Urothelium cell line (cell line): ENCODE measurements at places on chromosomes 6 and 20.

GRCh38 chr6:116461331-116461931 lies at the start of gene CALHM6:
Gene CALHM6, plus strand, starts transcription at chr6:116461375. Its CDS starts 555 bp downstream, at chr6:116461930.
- no peak for DNase-seq

DNA sequence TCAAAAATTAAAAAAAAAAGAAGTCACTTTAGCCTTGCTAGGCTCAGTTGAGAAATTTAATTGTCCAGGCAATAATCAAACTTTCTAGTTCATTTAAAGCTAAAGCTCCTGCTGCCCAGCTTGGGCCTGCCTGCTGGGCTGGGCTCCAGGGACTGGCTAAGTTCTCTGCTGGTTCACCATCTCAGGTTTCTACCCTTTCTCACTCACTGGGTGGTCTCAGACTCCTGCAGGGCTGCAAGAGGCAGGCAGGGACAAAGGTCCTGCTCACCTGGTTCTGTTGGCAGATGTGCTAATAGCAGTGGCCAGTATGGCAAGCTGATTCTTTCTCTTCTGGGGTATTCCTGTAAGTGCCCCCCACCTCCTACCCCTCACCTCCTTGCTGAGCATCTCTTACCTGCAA lies 21.2 kb upstream of the RTF2 start:
- DNase-seq, result no peak

- no peak for DNase-seq
These were observed 22.1 kb downstream of the BMP6 start for GRCh38 chr6:7747901-7748504.

- no peak for DNase-seq
These were observed 295.2 kb downstream of the PTPRT start for GRCh38 chr20:42894483-42894882.

GRCh38 chr6:151666526-151666925 lies 141.0 kb upstream of the ESR1 start:
- DNase-seq, result no peak

- peak; percentile 33 for DNase-seq
These were observed 2.8 kb upstream of the MAPK13 start for GRCh38 chr6:36127462-36128016.

- no peak for DNase-seq
These were observed 10.6 kb upstream of the ZNF76 start for GRCh38 chr6:35248965-35249364.

DNA sequence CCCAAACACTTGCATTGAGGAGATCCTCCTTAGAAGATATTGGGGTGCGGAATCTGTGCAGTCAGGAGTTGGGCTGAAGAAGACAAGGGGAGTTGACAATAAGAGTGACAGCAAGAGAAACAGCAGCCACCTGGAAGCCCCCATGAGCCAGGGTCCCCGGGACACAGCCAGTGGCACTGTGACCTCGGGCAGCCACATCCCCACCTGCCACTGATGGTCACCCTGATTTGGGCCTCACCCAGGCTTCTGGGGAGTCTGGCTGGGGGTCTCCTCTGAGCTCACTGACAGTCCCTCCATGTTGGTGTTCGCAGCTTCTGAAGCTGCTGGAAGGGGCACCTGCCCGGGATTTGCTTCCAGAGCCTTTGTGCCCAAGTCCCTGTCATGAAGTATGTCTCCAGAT lies 123.5 kb downstream of the TTLL2 start:
- DNase-seq, result no peak

DNA sequence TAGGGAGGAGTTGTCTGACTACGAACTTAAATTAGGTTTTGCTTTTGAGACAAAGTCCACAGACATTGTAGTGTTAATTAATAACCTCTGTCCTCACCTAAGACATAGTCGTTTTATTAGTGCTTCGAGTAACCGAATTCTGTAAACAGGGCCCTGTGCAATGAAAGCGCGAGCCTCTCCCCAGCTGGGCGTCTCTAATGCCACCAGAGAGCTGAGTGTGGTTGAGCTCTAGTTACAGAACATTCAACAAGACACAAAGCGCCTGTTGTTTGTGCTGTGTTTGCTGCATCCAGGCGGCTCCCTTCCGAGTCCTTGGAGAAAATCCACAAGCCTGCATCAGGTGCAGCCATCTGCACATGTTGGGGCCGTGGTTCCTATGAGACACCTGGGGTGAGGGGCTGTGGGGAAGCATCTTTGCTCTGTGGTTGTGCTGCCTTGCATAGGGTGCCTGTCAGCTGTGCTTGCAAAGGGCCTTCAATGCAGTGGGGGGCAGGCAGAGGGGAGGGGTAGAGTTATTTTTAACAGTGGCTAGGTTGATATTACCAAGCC lies 63.9 kb downstream of the CD164 start:
- no peak for DNase-seq

DNA sequence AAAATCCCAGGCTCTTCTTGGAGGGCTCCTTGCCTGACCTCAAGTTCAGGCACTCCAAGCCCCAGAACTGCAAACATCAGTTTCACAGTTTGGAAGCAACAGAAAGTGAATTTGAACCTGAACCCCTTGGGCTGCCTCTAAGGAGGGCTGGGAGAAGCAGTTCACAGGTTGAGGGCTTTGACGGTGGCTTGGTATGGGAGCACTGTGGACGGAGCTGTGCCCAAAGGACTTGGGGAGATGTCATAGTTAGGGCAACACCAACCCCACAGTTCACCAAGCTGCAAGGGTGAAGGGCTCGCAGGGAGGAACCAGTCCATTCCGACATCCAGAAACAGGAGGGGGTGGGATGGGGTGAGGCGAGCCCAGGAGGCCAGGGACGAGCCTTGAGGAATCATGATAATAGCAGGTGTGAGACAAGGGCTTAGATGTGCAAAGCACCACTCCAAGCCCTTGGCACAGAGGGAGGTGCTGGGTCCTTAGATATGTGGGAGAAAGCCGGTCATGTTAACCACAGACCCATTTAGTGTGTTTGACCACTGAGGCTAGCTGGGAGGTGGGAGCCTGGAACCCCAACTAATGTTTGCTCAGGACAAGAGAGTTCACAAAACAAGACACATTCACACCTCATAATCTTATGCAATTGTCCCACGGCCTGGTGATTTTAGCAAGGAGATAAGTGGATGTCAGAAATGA lies 4.3 kb downstream of the CEBPB start:
- no peak for DNase-seq

DNA sequence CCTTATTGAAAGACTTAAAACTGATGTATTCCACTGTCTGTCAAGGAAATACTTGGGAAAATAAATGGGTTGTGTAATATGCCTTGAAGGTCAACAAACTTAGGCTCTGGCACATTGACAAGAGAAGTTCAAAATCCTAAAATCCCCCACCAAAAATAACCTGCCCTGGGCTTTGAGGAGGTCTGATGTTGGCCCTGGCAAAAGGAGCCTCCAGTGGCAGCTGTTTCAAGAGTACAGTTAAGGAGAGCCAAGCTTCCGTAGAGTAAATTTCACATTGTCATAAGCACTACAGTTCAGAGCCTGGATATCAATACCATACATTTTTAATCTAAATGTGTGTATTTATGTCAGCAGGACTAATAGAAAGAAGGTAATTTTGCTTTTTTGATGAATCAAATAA lies 282.7 kb downstream of the EYA4 start:
- DNase-seq, result no peak

DNA sequence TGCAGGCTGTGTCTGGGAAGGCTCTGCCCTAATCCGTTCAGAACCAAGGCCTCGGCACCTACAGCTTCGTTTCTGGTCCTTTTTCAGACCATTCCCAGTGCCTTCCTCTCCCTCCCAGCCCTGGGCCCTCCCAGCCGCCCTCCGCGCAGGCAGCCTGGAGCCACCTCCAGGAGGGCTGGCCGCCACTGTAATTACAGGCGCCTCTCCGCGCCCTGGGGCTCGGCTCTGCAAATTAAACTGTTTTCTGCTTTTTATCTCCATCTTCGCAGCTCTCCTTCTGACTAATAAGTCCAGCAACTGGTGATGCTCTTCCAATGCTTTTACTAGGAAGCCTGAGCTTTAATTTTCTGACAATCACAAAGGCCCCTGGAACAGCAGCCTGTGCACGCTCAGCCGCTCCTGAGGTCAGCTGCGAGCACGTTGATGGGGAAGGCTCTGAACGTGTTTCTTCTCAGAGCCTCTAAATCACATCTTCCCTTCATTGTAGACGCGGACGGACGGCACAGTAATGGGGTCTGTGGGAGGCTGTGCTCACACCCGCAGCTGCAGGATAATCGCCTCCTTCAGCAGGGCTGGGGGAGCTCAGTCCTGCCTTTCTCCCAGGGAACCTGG lies 194.6 kb downstream of the DLL1 start:
- no peak for DNase-seq

GRCh38 chr6:85945459-85946185 lies 302.9 kb upstream of the SYNCRIP start:
- DNase-seq, result no peak

- no peak for DNase-seq
These were observed 84.2 kb downstream of the PREP start for GRCh38 chr6:105318660-105319059.
